ENCODE measurements at places on chromosomes 12 and 14.
A peak's percentile ranks its signal among the peaks of the same experiment; 100 is the strongest.

DNA sequence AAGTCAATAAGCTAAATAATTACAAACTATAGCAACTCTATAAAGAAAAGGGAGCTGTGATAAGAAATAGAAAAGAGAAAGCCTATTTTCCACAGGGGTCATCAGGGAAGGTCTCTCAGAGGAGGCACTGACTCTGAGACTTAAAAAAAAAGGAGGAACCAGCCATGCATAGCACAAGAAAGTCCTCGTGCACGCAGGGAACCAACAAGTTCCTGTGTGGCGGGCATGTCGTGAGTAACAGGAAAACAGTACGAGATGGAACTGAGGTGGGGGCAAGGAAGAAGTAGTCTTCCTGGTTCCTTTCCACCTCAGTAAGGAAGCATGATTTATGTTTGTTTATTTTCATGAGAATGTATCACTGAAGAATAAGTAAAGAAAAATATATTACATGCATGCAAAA lies 367.0 kb upstream of the TMEM132C start:
- no peak for DNase-seq

- peak; percentile 94 for DNase-seq
Observed at GRCh38 chr14:39991041-39991440, 558.8 kb upstream of the FBXO33 start.

- no peak for DNase-seq
Observed at GRCh38 chr12:31585271-31585670, 5.7 kb downstream of the DENND5B start.

DNA sequence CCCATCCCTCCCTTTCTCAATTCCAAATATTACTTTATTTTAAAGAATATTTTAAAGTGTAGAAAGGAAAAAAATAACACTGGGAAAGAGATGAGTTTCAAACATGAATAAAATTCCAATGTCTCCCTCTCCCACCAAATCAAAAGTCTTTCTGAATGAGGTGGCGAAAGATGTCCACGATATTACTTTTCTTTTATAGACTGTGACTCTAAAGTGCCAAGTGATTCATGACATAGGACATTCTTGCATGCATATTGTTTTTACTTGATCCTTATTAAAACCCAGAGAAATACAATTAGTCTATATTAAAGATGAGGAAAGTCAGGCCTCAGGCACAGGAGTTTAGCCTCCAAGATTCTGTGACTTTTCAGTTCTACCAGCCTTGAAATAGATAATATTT lies 16.0 kb upstream of the LUM start:
- no peak for DNase-seq

GRCh38 chr14:38238878-38239277 lies 17.0 kb downstream of the CLEC14A start:
- no peak for DNase-seq

- DNase-seq: no peak
Observed at GRCh38 chr12:111761099-111761498, 5.6 kb upstream of the ALDH2 start.

- DNase-seq: no peak
Observed at GRCh38 chr12:94111302-94111701, 37.1 kb upstream of the PLXNC1 start.

DNA sequence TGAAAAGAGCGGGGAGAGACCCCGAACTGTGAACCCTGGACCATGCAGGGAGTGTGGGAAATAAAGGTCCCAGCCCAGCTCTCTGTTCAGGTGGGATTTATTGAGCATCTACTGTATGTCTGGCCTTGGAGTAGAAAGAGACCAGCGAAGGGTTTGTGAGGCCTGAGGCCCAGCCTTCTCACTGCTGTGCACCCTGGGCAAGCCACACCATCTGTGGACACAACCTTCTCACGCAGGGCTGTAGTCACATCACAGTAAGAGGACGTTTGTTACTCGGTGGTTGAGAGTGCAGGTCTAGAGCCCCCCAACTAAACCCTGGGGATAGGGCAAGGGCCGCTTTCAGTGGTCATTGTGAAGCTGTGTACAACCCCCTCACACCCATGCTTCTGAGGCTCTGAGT lies 18.2 kb downstream of the FAM222A start:
- DNase-seq: no peak

DNA sequence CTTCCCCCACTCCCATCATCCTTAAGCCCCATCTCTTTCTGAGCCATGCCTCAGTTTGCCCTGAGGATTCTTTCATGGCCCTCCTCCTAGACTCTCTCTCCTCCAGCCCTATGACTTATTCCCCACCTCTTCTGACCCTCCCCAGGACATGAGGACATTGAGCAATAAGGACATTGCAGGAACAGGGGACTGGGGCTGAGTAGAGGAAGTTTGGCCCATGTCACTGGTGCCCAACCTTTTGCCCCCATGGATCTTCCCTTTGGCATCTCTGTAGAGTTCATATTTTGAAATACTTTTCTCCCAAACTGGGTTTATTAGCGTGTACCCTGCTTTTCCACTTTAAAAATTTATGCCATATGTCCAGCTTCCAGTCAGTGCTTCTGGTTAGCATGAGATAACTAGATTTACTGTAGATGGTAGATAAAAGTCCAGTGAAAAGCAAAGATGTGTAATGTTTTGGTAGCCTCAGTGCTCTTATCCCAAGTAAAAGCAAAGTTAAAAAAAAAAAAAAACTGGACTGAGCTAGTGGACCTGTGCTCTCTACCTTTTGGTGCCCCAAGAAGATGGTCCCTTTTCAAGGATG lies 6.1 kb upstream of the LRP1-AS start:
- no peak for DNase-seq

- DNase-seq: no peak
Observed at GRCh38 chr12:56763753-56764657, 881 bp downstream of the HSD17B6 start.

DNA sequence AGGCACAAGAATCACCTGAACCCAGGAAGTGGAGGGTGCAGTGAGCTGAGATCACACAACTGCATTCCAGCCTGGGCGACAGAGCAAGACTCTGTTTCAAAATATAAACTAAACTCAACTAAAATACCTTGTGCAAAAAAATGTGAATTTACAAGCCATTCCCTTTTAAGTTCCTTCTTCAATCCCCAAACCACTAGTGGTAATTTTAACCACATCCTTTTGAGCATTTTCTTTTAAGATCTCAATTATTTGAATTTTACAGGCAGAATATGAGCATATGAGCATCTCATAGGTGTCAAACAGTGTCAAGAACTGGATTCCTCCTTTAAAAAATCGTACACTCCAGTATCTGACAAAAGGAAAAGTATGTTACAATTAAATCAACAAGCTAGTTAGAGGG lies 57.0 kb upstream of the NPFF start:
- no peak for DNase-seq

DNA sequence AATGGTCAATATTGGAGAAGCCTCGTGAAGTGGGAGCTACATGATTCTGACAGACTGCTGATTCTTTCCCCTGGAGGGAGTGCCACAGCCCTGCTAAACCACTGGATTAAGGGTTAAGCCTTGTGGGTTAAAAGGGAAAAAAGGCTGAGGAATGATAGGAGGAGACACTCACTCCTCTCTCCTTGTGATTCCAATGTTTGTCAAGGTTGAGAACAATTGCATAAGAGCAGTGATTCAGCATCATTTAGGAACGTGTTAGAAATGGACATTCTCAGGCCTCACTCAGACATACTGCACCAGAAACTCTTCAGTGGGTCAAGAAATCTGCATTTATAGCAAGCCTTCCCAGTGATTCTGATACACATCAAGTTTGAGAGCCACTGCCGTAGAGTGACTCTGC lies 87.8 kb upstream of the GZMB start:
- no peak for DNase-seq

GRCh38 chr12:74488134-74488533 lies 49.5 kb upstream of the ATXN7L3B start:
- DNase-seq: no peak

GRCh38 chr12:65609359-65609771 lies 214.9 kb upstream of the HMGA2 start:
- no peak for DNase-seq

DNA sequence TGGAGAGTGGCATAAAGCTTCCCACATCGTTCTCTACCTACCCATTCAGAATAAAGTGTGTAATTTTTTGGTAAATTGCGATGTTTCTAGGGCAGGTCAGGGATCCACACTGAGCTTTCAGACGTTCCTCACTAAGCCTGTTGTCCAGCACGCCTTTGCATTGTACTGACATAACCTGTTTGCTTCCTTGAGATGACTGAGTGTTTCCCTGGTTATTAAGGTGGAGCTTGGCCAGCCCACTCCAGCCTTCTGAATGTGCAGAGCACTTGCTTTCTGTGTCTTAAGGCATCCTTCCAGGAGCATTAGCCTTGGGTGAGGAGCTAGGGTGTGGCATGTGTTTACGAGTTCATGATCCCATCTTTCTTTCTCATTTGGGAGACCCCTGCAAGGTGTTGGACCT lies 96.4 kb downstream of the TMEM260 start:
- DNase-seq: no peak

- DNase-seq: no peak
Observed at GRCh38 chr12:48977290-48978281, 536 bp upstream of the WNT1 start.

GRCh38 chr12:67697443-67697842 lies 48.9 kb downstream of the DYRK2 start:
- DNase-seq: no peak

DNA sequence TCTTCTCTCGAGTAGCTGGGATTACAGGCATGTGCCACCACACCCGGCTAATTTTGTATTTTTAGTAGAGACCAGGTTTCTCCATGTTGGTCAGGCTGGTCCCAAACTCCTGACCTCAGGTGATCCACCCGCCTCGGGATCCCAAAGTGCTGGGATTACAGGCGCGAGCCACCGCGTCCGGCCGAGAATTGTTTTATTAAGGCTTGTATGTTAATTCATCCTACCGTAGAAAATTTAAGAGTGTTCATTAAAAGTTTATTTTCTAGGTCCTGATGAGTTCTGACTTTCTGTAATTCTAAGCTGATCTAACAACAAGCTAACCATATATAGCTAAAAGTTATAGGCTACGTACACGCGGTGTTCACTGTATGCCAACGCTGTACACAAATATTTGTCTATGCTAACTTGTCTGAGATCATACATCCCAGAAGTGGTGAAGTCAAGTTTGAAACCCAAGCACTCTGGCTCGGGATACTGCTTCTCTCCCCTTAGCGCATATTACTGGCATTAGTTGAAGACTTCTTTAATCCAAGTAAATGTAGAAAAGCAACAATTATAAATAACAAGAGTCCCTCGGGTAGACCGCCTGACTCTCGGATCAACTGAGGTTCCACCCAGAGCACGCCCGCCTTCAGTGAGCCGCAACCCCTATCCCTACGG lies 570 bp upstream of the MRPS35 start:
- peak; percentile 21 for DNase-seq

DNA sequence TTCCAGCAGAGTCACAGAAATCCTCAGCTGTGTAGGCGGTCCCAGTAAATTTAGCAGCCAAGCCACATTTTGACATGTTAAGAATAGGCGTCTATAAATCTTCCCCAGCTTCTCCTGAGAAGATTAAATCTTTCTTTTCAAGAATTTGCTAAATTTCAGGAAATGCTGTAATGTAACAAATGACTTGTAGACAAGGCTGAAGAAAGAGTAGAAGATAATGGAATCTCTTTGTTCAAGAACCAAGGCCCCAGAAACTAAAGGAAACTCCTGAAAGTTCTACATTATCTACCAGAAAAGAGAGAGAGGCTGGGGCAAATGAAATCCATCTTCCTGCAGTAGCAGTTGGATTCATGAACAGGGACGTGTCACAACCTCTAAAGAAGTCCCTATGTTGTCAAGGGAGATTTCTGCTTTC lies 760.3 kb downstream of the NOVA1 start:
- no peak for DNase-seq

- no peak for DNase-seq
Observed at GRCh38 chr12:19191563-19191962, 62.0 kb downstream of the PLEKHA5 start.

DNA sequence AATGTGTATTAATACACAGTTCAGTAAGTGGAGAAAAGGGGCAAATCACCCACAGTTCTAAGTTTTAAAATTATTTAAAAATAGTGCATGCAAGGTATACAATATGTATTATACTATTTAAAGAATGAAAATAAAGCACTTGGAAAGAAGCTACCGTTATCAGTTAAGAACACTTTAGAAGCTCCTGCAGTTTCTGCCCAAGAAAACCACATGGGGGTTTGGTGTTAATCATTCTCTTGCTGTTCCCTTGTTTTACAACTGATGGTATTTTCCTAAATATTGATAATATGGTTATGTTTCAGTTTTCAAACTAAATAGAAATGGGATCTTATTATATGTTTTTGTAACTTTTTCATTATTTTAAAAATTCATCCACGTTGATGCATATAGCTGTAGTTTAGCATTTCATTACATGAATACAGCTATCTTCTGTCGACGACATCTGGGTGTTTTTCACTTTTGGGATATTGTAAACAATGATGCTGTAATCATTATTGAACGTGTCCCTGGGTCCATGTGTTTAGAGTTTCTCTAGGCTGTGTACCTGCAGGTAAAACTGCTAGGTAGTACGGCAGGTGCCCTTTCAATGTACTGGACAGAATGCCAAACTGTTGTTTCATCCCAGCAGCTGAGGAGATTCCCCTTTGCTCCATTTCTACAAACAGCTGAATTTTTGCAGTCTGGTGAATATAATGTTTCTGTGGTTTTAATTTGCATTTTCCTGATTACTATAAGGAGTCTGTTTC lies 64.1 kb downstream of the APPL2 start:
- no peak for DNase-seq

GRCh38 chr14:22487401-22487800 lies 101.6 kb downstream of the DAD1 start:
- DNase-seq: no peak

GRCh38 chr12:132423251-132423819 lies 66.6 kb upstream of the FBRSL1 start:
- DNase-seq: no peak

DNA sequence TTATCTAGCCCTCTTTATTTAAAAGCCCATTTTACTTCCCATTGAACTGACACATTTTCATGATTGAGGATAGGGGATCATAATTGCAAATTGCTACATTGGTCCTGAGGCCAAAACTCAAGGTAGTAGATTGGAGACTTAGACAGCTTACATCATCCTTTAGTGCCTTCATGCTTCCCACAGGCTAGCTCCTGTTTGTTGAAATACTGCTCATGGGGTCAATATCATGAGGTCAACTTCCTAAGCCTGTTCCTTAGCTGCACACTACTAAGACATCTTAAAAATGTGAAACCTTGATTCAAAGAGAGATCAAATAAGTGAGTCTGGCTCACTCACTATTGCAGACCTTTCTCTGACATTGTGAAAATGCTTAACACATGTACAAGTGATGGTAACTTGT lies 113.0 kb downstream of the TBC1D30 start:
- DNase-seq: no peak

- no peak for DNase-seq
Observed at GRCh38 chr12:52686756-52687487, 6.7 kb upstream of the KRT1 start.

GRCh38 chr12:45423931-45424330 lies 208.0 kb downstream of the ANO6 start:
- no peak for DNase-seq

GRCh38 chr12:117292688-117293087 lies 68.7 kb downstream of the NOS1 start:
- DNase-seq: no peak

- DNase-seq: no peak
Observed at GRCh38 chr12:4240161-4240783, 33.3 kb upstream of the CCND2 start.

DNA sequence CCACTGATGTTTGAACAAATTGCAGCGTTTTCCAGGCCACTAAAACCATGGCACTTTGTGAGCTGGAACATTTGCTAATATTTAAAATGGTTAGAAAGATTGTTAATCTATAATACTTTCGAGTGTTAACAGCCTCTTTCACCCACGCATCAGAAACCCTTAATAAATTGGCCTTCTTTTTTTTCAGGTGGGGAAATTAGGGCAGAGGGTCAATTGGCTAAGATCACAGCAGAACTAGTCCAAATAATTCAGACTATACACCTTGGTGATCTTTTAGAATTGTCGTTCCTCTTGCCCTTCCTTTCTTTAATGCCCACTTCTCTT lies 105.8 kb downstream of the PTCSC3 start:
- DNase-seq: no peak
